WTC11 (cell line): ENCODE measurements at places on chromosomes 2 and 18.

GRCh38 chr2:152499331-152499816, 164.4 kb downstream of the FMNL2 start:
- DNase-seq: no peak

DNA sequence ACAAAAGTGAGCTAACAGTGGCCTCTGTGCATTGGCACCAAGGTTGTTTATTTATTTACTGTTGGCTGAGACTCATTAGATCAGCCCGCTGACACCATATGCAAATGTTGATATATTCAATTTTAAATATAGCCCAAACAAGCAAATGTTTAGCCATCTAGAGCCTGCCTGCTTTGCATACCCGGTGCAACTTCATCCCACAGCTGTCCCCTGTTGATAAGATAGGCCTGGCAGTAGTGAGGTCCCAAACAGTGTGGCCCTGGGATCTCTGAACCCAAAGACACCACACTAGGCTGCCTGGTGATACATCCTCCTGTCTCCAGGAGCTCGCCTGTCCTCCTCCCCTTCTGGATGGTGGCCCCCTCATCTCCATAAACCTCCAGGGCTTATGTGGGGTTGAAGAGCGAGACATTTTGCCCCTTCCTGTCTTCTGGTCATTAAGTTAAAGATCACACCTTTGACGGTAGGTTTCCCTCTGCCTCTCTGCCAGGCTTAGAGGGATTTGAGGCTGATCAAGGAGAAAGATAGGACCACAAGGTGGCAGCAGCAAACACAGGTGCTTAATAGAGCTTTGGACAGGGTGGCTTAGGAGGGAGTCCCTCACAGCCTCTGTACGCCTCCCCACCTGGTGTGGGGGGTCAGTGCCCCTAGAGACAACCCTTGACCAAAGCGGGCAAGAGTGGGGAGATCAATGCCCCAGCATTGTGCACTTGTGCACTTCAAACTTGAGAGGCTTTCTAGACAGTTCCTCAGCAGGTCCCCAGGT, 23.7 kb upstream of the MYO5B start:
- DNase-seq: peak; percentile 32

DNA sequence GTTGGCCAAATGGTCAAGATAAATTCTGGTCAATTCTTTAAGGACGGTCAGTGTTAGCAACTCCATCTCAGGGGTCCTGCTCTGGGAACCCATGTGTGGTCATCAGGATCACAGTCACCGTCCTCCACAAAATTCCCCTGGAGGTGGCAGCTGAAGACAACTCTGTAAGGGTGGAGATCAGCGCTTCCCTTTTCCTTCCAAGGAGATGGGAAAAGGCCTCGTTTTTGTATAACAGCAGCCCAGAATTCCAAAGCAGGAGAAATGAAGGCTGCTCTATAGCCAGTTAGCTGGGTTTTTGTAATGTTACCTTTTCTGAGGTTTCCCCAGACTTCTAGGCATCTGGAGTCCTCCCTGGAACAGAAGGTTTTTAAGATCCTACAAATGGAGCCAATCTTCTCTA, 334.8 kb downstream of the MYCN start:
- no peak for DNase-seq

- DNase-seq: no peak
These were observed 122.9 kb downstream of the PRKRA start for GRCh38 chr2:178328037-178328436.

DNA sequence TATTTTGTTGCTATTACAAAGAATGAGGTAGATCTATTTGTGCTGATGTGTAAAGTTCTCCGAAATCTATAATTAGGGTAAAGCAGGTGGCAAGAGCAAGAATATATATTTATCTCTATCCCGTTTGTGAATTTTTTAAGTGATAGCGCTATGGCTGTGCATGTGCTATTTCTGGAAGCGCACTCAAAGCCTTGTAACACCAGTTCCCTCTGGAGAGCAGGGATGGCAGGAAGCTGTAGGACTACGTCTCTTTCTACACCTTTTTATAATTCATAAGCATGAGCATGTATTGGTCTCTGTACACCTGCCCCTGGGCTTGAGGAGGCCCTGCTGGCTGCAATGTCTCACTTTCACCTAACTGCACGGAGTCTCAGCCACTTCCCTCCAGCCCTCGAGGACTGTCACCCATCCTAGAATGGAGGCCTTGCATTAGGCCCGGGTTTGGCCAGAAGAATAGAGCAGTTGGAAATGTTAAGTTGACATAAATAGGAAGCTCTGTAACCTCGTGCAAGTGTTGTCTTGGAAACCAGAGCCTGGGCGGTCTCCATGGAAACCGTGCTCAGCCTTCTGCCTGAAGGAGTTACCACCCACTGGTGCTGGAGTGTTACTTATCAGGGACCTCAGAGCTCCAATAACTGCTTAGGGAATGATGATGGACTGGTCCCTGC, 20.9 kb downstream of the ITM2C start:
- DNase-seq: peak; percentile 56
